Small intestine (tissue), 16 donors: ENCODE measurements at places on chromosomes 5 and 9. TPM values are rescaled to one million over a fixed set of nuclear protein-coding genes. Genes with fewer than 3 reads are reported as not detected.

- H3K36me3 ChIP-seq, result no peaks in the 10 kb centered on the region
- H3K27me3 ChIP-seq, result peaks cover 3% of the 10 kb centered on the region
- no peak overlapping the region for H3K4me3 ChIP-seq
Measured at GRCh38 chr9:86637515-86637914, 283.3 kb upstream of the TUT7 start.

DNA sequence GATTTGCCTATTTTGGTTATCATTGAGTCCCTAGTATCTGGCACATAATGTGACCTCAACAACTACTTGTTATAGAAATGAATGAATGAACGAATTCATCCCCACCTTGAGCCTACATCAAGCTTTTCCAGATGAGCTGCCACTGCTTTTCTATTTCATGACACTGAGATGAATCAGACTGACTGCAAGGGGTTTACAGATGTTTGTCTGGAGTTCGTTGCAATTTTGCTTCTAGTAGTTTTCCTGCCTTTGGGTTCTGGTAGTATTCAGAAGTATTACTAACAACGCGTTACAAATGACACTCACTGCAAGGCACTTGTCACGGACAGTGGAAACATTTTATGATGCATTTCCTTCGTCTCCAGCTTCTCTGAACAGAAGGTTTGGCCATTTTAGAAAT lies 222.3 kb downstream of the CD180 start:
- no peaks in the 10 kb centered on the region for H3K36me3 ChIP-seq
- no peaks in the 10 kb centered on the region for H3K4me1 ChIP-seq
- H3K27me3 ChIP-seq, result no peaks in the 10 kb centered on the region
- H3K27ac ChIP-seq, result no peak overlapping the region
- DNase-seq, result no peak

DNA sequence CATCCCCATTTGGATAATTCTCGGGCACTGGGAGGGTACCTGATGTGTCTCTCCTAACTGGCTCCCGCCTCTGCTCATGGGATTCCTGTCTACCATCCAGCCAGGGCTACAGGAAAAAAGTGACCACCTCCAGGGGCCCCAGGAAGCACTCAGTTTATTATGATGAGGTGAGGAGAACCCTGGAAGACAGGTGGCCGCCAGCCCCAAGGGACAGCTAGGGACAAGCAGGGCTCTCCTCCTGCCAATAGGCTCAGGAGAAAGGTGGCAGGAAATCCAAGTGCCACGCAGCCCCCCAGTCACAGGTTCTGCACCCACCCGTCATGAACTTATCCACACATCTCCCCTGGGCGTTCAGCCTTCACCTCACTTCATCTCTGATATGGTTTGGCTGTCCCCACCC lies 61.5 kb upstream of the ZNF354A start:
- H3K4me1 ChIP-seq, result no peaks in the 10 kb centered on the region
- no peaks in the 10 kb centered on the region for H3K27me3 ChIP-seq
- H3K4me3 ChIP-seq, result no peak overlapping the region

DNA sequence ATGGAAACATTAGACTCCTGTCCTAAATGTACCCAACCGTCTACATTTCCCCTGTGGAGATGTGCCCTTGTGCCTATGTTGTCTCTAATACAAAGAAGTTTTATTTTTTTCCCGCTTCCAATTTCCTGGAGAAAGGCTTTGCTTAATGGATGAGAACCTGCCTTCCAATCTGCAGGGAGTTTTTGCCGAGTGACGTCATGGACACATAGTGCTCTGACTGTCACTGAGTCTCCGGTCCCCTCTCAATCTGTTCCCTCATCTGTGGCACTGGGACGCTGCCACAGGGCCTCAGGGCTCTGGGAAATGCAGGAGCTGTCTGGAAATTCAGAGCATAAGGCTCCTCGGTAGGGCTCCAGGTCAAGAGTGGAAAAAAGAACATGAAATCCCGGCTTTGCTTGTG lies 144.8 kb downstream of the PDZD2 start:
- no peak for DNase-seq
- no peak overlapping the region for H3K27ac ChIP-seq
- no peaks in the 10 kb centered on the region for H3K36me3 ChIP-seq
- H3K27me3 ChIP-seq, result no peaks in the 10 kb centered on the region
- no peak overlapping the region for H3K4me3 ChIP-seq

DNA sequence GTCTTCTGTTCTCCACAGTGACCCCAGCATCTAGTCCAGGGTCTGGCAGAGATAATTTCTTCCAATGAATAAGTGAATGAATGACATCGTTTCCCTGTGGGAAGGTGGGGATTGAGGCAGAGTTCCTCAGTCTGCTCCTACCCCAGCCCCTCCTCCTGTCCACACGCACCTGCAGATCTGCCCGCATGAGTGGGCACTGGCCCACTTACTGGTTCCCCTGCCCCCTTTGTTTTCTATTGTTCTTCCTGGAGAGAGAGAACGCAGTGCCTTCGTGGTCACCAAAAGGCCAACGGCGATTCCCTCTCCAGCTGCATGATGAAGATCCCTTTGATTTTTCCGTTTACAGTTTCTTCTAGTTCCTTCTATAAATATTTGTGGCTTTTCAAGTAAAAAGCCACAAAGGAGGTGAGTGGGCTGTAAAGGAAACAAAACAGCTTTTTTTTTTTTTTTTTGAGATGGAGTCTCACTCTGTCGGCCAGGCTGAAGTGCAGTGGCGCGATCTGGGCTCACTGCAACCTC lies 5.8 kb upstream of the FPGS start:
- H3K27me3 ChIP-seq, result no peaks in the 10 kb centered on the region
- DNase-seq, result no peak
- peaks cover 13% of the 10 kb centered on the region for H3K4me1 ChIP-seq
- H3K27ac ChIP-seq, result no peak overlapping the region

GRCh38 chr9:87381050-87381711 lies 116.5 kb upstream of the DAPK1 start:
- peaks cover 3% of the 10 kb centered on the region for H3K4me1 ChIP-seq
- no peak overlapping the region for H3K27ac ChIP-seq
- no peaks in the 10 kb centered on the region for H3K36me3 ChIP-seq
- no peaks in the 10 kb centered on the region for H3K27me3 ChIP-seq
- no peak overlapping the region for H3K4me3 ChIP-seq
- no peak for DNase-seq

Gene RGS7BP
- 1.3 TPM for polyA plus RNA-seq

GRCh38 chr9:7313389-7313788 lies 486.2 kb downstream of the DMAC1 start:
- no peaks in the 10 kb centered on the region for H3K36me3 ChIP-seq
- H3K4me3 ChIP-seq, result no peak overlapping the region
- no peaks in the 10 kb centered on the region for H3K4me1 ChIP-seq
- no peaks in the 10 kb centered on the region for H3K27me3 ChIP-seq

DNA sequence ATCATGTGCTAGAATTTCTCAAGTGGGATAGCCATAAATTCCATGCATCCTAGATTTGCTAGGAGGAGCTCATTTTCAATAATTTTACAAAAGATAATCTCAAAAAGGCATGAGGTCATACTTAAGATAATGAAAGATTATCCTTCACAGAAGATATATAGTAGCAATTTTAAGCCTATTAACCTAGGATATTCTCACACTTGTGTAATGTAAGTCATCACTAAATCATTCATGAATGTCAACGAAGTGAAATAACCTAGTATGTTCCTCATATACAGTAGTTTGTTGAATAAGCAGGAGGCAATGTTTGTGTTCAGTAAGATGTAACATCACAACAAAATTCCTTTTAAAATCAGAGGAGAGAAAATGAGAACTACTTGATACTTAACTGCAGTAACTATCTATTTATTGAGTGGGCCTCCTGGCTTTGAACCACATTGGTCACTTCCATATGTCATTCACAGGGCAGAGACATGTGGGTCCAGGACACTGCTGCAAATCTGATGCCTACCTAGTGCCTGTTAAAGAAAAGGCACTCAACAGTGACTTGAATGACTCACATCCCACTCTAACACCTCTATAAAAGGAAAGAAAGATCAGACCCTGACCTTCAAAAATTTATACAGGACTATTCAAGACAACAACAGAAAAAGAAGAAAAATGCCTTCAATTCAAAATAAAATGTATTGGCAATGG lies 8.2 kb downstream of the LIFR start:
- H3K27ac ChIP-seq, result peak overlapping the region; percentile 44
- H3K4me3 ChIP-seq, result no peak overlapping the region
- H3K4me1 ChIP-seq, result no peaks in the 10 kb centered on the region
- DNase-seq, result peak; percentile 43
- H3K27me3 ChIP-seq, result peaks cover 4% of the 10 kb centered on the region

Gene OBP2B
- not detected for polyA plus RNA-seq

DNA sequence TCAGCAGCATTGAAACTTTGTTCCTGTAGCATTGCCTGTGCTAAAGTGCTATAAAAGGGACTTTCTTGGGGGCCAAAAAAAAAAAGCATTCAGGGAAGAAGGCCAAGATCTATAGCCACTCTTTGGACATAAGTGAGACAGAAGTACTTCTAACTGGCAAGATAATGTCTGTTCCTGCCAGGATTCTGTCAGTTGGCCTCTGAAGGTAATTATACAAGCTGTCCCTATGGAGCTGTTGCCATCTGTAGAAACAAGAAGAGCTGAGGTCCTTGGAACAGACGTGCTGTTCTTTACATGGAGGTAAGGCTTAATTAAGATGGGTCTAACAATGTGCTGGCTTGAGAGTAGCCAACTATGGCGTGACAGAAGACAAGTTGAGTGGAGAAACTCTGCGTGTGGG lies 9.7 kb downstream of the KIF20A start:
- H3K27ac ChIP-seq, result no peak overlapping the region
- peaks cover 11% of the 10 kb centered on the region for H3K36me3 ChIP-seq
- H3K27me3 ChIP-seq, result no peaks in the 10 kb centered on the region

DNA sequence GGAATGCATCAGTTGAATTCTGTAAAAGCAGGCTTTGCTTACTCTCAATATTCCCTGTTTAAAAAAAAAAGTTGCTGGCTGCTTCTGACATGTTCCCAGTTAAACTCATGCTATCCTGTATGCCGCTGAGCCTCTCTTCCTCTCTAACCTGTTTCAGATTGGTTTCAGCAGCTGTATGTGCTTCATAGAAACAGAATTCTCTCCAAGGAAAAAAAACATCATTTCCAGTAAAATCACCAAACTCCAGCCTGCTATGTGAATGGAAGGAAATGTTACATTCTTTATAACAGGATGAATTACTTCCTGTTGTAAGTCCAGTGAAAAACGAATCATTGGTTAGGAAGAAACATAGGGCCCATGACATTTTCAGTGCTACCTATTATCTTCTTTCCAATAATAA lies 25.7 kb upstream of the KCNV2 start:
- H3K36me3 ChIP-seq, result no peaks in the 10 kb centered on the region
- H3K27ac ChIP-seq, result no peak overlapping the region
- no peak for DNase-seq

Gene SLC25A2
- polyA plus RNA-seq, result 0.12 TPM

Gene PIP5K1B
- 28.8 TPM for polyA plus RNA-seq

Gene ENHO
- polyA plus RNA-seq, result 1.8 TPM

- H3K4me3 ChIP-seq, result no peak overlapping the region
- no peaks in the 10 kb centered on the region for H3K36me3 ChIP-seq
- H3K27me3 ChIP-seq, result no peaks in the 10 kb centered on the region
- no peak overlapping the region for H3K27ac ChIP-seq
- no peak for DNase-seq
- no peaks in the 10 kb centered on the region for H3K4me1 ChIP-seq
Measured at GRCh38 chr5:141783947-141784296, 94.3 kb downstream of the PCDH1 start.

DNA sequence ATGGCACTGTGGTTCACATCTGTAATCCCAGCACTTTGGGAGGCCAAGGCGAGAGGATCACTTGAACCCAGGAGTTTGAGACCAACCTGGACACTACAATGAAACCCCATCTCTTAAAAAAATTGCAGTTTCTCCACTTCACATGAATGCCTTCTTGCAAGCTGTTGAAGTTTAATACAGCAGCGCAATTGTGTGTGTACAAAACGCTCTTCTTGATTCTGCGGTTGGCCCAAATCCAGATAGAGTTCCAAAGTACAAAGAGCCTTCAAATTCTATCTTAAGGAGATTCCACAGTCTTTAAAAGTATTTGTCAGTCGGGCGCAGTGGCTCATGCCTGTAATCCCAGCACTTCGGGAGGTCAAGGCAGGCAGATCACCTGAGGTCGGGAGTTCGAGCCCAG lies 9.3 kb upstream of the SETX start:
- no peaks in the 10 kb centered on the region for H3K27me3 ChIP-seq
- no peak overlapping the region for H3K27ac ChIP-seq
- H3K4me1 ChIP-seq, result no peaks in the 10 kb centered on the region
- H3K4me3 ChIP-seq, result no peak overlapping the region
- DNase-seq, result peak; percentile 65
- no peaks in the 10 kb centered on the region for H3K36me3 ChIP-seq

Gene ADAMTS13
- polyA plus RNA-seq, result 16.8 TPM

Gene EFCAB9
- not detected for polyA plus RNA-seq

DNA sequence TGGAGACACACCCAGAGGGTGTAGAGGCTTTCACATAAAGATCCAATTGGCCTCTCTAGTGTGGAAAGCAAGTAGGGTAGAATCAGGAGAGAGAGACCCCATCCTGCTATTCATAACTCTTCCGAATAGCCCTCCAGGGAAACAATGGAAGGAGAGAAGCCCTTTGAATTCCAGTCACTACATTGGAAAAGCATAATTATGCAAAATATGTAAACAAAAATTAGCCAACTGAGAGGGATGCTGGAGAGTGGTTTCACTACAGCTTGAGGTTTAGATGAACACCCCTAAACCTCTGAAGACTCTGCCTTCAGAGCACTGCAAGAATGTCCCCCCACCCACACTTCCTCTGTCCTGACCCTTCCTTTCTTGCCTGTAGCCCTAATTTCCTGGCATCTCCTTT lies 197.3 kb upstream of the ANKRD55 start:
- no peaks in the 10 kb centered on the region for H3K27me3 ChIP-seq
- H3K4me1 ChIP-seq, result peaks cover 1% of the 10 kb centered on the region
- no peak overlapping the region for H3K4me3 ChIP-seq
- no peaks in the 10 kb centered on the region for H3K36me3 ChIP-seq
- no peak for DNase-seq
- H3K27ac ChIP-seq, result no peak overlapping the region

- DNase-seq, result no peak
- no peaks in the 10 kb centered on the region for H3K36me3 ChIP-seq
- H3K4me1 ChIP-seq, result peaks cover 8% of the 10 kb centered on the region
- H3K27me3 ChIP-seq, result no peaks in the 10 kb centered on the region
- no peak overlapping the region for H3K4me3 ChIP-seq
Measured at GRCh38 chr9:93896496-93897033, 58.6 kb downstream of the BARX1 start.

DNA sequence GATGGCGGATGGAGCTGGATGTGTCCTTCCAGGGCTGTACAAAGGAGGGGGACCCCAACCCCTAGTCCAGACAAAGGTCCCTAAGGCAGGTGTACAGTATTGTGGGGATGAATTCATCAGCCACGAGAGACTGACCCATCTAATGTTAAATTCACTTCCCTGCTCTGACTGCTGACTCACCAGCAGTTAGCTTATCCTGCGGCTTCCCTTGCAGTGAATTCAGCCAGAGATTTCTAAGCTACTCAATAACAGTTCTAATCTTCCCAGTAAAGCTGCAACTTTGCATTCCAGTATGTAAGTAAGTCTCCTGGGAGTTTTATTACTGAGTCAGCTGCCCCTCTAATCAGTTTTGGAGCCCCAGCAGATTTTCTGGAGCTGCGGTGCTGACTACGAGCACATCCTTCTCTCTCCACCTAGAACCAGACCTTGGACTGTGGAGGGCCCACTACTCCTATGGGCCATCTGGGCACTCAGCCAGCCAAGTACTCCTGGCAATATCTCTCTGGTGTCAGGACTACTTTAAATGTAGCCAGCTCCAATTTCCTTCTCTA lies 16.1 kb downstream of the B4GALT1 start:
- peak overlapping the region; percentile 76 for H3K27ac ChIP-seq
- peak; percentile 73 for DNase-seq
- H3K36me3 ChIP-seq, result no peaks in the 10 kb centered on the region
- H3K4me1 ChIP-seq, result no peaks in the 10 kb centered on the region
- no peak overlapping the region for H3K4me3 ChIP-seq
